T-helper 22 cell (primary cell): ENCODE measurements at places on chromosomes 3 and 15.

- DNase-seq = no peak
Measured at GRCh38 chr3:23726811-23727548, 78.8 kb upstream of the UBE2E1 start.

DNA sequence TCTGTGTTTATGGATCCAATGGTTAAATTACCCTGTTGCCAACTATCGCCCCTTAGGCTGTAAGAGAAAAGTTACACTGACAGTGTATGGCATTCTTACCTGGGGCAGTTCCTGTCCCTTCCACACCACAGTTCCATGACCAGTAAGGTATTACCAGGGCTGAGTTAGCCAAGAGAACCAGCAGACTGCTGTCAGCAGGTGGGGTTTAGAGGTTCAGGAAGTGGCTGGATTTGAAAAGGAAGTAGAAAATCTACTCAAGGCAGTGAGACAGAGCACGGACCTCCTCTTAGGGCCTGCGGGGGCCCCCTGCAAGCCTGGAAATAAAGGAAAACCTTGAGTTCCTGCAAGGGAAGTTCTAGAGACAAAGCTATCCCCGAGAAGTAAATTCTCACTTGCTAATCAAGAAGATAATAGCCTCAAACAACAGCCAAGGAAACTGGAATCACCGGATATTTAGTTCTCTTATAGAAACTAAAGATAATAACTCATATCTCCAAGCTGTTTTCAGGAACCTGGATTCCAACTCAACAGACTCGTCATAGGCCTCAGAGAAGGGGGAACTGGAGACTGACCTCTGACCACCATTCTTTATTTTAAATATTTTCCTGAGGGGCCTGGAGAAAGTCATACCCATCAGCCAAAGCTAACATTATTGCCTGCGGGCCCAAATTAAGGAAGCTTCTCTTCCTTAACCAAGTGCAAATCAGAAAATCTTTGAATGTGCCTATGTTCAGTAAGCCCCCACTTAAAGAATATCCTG, 161.7 kb downstream of the ANXA2 start:
- no peak for DNase-seq

GRCh38 chr15:79640206-79640605, 208.1 kb downstream of the MINAR1 start:
- DNase-seq = no peak

DNA sequence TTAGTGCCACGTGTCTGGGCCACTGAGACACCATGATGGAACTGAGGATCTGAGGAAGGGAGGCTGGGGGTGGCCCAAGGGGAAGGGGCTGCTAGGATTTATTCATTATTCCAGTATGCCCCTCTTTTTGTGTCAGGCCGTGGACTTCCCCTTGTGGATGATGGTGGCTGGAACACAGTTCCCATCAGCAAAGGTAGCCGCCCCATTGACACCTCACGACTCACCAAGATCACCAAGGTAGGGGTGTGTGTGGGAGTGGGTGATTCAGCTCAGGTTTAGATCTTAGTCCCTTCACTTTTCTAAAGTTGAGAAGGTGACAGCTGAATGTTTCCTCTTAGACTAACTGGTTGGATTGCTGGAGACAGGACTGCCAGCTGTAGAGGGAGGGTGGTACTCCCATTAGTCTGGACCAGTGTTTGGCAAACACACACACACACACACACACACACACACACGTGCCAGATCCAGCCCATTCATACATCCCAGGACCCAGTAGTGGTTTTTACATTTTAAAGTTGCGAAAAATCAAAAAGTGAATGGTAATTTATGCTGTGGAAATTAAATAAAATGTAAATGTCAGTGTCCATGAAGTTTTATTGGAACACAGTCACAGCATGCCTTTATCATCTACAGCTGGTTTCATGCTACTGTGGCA, 11.4 kb downstream of the EIF4G1 start:
- DNase-seq = no peak

DNA sequence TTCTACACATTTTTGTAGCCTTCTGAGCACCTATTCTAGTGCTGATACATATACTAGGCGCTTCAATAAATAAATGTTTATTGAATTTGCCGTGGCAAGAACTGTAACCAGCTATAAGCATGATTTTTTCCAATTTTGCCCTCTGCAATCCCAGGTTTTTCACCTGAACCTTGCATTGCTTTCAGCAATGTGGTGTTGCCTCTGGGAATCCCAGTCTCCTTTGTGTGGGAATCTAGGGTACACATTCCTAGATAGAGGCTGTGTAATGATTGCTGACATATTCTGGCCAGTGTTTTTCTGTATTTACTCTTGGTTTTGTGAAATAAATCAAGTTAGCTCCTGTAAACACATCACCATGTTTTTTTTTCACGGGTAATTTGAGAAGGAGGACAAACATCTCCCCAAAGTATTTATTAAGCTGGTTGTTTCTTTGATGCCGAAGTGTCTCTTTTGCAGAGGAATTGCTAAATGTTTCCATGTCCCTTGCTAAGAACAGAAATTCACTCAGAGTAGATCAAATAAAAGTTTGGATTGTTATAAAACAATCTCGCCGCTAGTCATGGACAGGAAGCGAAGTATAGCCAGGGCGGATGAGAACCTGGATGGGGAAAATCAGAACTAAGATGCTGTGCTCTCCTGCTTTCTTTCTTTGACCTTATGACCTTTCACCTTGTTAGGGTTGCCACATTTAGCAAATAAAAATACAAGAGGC, 1.2 kb downstream of the CFAP91 start:
- DNase-seq = no peak

DNA sequence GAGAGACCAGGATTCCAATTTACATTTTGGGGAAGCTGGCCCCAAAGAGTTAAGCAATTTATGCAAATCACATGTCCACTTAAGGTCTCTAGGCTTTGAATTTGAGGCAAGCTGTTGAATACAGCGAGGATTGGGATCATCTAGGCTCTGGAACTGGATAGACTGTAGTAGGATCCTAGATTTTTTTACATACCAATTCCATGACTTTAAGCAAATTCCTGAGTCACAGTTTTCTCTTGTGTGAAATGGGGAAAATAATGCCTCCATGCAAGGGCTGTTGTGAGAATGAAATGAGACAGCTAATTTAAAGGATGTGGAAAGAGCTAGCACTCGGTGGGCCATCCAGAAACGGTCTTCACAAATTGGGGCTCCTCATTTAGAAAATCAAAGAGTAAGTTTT, 103.4 kb downstream of the MINAR1 start:
- no peak for DNase-seq

DNA sequence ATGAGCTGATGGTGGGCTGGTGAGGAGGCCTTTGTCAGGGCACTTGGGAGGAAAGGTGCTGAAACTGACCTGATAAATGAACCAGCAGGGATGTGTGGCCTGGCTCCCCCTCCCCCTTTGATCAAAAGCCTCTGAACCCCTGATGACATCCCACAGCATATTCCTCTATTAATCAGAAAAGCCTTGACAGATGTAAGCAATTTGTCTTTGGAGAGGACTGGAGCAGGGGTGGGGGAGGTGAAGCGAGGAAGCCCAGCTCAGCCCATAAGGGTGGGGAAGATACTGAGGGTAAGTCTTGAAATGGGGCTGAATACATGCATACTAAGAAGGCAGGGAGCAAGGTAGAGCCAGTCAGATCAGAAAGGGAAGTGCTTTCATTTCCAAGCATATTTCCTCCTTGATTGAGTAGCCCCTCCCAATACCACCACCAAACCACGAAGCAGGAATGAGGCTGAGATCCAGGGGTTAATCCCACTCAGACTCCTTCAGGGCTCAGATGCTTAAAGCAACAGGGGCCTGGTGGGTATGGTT, 34.7 kb upstream of the MRPS22 start:
- DNase-seq = no peak
